Activated naive CD8-positive, alpha-beta T cell treated with anti-CD3 and anti-CD28 coated beads, Interleukin-2, amount 10 ng/mL, durations not matched to agents 7 days and 5 days (primary cell): ENCODE measurements at places on chromosomes 2 and 18. TPM values are rescaled to one million over a fixed set of nuclear protein-coding genes. Genes with fewer than 3 reads are reported as not detected.

GRCh38 chr2:46970334-46971288 lies 55.0 kb upstream of the MCFD2 start:
- peaks cover 6% of the 10 kb centered on the region for H3K36me3 ChIP-seq
- peaks cover 4% of the 10 kb centered on the region for H3K4me1 ChIP-seq
- H3K4me3 ChIP-seq, result no peak overlapping the region
- H3K27me3 ChIP-seq, result no peaks in the 10 kb centered on the region
- DNase-seq, result no peak

DNA sequence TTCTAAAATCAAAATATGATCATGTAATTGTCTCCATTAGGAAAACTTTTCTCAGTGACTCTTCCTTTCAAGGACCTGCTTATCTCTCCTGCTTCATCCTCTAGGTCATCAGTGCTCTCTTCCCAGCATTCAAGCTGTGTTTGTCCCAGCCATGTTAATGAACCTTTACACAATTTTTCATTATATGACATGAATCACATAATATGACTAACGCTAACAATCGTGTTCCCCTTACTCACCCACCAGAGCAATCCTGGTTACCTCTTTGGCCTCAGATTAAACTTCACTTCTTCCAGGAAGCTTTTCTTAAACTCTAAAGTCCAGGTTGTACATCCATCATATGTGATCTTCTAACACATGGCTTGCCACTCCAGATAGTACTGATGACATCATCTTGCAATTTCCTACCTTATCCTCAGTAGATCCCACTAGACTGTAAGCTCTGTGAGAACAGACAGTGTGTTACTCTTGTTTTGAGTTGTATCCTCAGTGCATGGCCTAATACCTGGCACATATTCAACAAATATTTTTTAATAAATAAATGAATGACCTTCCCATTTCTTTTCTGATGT lies 882.9 kb upstream of the ZEB2 start:
- H3K36me3 ChIP-seq, result no peaks in the 10 kb centered on the region
- no peak overlapping the region for H3K27ac ChIP-seq
- DNase-seq, result no peak
- no peaks in the 10 kb centered on the region for H3K4me1 ChIP-seq
- H3K27me3 ChIP-seq, result peaks cover 32% of the 10 kb centered on the region

DNA sequence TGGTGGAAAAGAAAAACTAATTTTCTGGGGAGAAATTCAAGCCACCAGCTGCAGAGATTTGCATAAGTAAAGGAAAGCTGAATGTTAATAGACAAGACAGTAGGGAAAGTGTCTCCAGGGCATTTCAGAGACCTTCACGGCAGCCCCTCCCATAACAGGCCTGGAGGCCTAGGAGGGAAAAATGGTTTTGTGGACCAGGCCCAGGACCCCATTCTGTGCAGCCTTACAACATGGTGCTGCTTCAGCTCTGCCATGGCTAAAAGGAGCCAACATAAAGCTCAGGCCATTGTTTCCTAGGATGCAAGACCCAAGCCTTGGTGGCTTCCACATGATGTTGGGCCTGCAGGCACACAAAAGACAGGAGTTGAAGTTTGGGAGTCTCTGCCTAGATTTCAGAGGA lies 697.1 kb downstream of the SOCS6 start:
- DNase-seq, result no peak
- H3K36me3 ChIP-seq, result no peaks in the 10 kb centered on the region
- H3K27ac ChIP-seq, result no peak overlapping the region
- H3K4me3 ChIP-seq, result no peak overlapping the region

- H3K27me3 ChIP-seq, result no peaks in the 10 kb centered on the region
- no peak overlapping the region for H3K27ac ChIP-seq
- DNase-seq, result no peak
- no peak overlapping the region for H3K4me3 ChIP-seq
- H3K4me1 ChIP-seq, result peaks cover 2% of the 10 kb centered on the region
- H3K36me3 ChIP-seq, result no peaks in the 10 kb centered on the region
These were observed 91.4 kb upstream of the TACR1 start for GRCh38 chr2:75290600-75291150.

DNA sequence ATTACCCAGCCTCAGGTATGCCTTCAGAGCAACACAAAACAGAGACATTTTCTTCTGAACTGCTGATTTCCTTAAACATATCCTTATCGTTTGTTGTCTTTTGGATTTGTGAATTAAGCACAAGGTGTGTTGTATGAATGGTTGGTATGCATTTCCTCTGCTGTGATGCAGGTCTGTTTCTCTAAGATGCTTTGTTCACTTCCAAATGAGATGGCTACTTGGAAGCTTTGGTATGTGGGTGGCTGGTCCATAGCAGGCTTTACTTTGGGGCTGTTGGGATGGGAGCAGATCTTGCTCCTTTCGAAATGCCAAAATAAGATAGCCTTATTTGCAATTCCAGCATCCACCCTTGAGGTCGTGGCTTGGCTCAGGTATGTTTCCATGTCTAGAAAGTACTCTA lies 257.2 kb downstream of the INSIG2 start:
- H3K27ac ChIP-seq, result no peak overlapping the region
- no peaks in the 10 kb centered on the region for H3K36me3 ChIP-seq

CNGA3 gene
- not detected for total RNA-seq

DHRS9 gene
- total RNA-seq, result 0.36 TPM

COL4A4 gene
- not detected for total RNA-seq

GYPC gene
- 137 TPM for total RNA-seq

MAB21L4 gene
- not detected for total RNA-seq
